IMR-90 (cell line): ENCODE measurements at places on chromosomes 4 and X. TPM values are rescaled to one million over a fixed set of nuclear protein-coding genes. Genes with fewer than 3 reads are reported as not detected.

KLB gene
- total RNA-seq, result not detected in 2 replicates

- no peaks in the 10 kb centered on the region for H3K36me3 ChIP-seq
- peaks cover 25% of the 10 kb centered on the region for H3K27me3 ChIP-seq
- peaks cover 10% of the 10 kb centered on the region for H3K4me1 ChIP-seq
Observed at GRCh38 chrX:39726771-39727170, 371.0 kb downstream of the BCOR start.

- no peaks in the 10 kb centered on the region for H3K36me3 ChIP-seq
- H3K27me3 ChIP-seq, result peaks cover 60% of the 10 kb centered on the region
- H3K4me1 ChIP-seq, result no peaks in the 10 kb centered on the region
- H3K27ac ChIP-seq, result no peak overlapping the region
- DNase-seq, result peak; percentile 36
Observed at GRCh38 chr4:1511441-1512041, 105.3 kb upstream of the NKX1-1 start.

CXCL11 gene
- under 0.01 TPM in 2 replicates for total RNA-seq

GRCh38 chrX:18574591-18574990 is 97.3 kb downstream of the RS1 start:
- DNase-seq, result peak; percentile 81
- H3K4me3 ChIP-seq, result no peak overlapping the region
- H3K36me3 ChIP-seq, result no peaks in the 10 kb centered on the region
- H3K4me1 ChIP-seq, result 0 out of 2 replicates have a peak, but pooled peaks cover 2% of the 10 kb centered on the region

- no peaks in the 10 kb centered on the region for H3K4me1 ChIP-seq
- no peak for DNase-seq
- no peaks in the 10 kb centered on the region for H3K36me3 ChIP-seq
- no peak overlapping the region for H3K4me3 ChIP-seq
- H3K27ac ChIP-seq, result no peak overlapping the region
- peaks cover 1% of the 10 kb centered on the region; the same call in 1 of the 2 replicates for H3K27me3 ChIP-seq
Observed at GRCh38 chrX:137198040-137198439, 164.2 kb upstream of the GPR101 start.

DNA sequence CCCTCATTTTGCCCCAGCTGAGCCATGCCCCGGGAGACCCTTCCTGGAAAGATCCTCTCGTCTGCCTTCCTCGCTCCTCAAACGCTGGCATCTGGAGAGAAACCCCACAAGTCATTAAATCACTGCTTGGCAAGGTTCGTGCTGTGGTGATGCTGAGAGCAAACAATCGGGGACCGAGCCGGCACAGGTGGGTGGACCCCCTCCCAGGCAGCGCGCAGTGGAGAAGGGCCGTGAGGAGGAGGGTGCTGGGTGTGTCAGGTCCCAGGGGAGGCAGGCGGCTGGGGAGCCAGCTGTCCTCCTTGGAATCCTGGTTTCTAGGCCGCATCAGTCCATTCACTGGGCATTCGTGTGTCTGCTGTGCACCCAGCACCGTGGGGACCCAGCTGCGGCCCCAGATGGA is 64.9 kb upstream of the PSAPL1 start:
- no peak overlapping the region for H3K4me3 ChIP-seq
- no peaks in the 10 kb centered on the region for H3K36me3 ChIP-seq
- no peak for DNase-seq
